ENCODE measurements at places on chromosomes 11 and 22.

DNA sequence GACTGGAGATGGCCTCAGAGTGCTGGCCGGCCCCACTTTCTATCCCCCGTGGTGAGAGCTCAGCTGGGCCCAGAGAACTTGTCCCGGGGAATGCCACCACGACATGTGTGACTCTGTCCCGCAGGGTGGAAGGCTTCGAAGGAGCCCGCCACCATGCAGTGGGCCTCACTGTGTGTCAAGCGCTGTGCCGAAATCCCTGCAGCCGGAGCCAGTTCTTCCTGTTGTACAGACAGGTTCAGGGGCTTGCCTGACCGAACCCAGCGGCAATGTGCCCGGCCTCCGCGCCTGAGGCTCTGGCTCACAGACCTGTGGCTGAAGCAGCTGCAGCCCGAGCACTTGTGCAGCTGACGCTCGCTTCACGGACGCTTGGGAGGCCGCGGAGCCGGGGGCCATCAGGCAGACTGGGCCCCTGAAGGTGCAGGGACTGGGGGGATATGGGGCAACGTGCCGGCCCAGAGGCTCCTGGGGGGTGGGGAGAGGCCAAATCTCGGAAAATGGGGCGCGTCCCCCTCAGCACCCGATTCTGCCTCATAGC lies 650 bp downstream of the PPM1F start:
- no peak for DNase-seq

GRCh38 chr22:46833228-46833627 lies 70.8 kb downstream of the TBC1D22A start:
- DNase-seq, result no peak

DNA sequence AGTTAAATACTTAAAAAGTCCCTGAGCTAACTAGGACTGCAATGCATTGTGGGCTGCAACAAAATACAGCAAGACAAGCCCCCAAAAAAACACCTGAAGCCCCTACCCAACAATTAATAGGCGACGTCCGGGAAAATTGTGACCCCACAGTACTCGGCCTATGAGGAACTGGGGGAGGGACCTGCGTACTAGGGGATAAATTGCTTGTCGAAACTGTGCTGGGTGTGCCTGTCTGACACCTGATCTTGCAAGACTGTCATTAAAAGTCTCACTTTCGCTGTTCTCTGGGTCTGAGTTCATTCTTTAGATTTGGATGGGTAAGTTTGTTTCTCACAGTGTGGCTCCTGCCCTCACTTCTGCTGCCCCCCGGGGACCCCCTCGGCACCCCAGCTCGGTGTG lies 15.2 kb downstream of the TANGO2 start:
- no peak for DNase-seq

- DNase-seq, result no peak
Observed at GRCh38 chr11:74956397-74957015, 7.4 kb downstream of the SPCS2 start.

DNA sequence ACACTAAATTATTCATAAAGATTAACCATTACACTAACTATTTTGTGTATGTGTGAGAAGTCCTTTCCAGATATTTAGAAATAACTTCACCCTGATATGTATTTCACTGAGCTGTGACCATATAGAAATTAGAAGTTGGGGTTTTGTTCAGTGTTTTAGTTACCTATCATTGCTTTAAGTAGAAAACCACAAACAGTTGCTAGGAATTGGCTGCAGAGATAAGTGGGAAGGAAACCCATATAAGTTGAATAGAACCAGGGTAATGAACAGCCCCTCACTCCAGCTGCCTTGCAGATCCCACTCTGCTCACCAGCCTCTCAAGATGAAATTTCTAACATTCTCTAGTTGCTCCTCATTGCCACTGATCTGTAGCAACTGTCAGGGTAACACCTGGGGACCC lies 10.3 kb downstream of the SRSF8 start:
- DNase-seq, result no peak

GRCh38 chr11:3810951-3811350 lies 2.6 kb downstream of the PGAP2 start:
- DNase-seq, result no peak
